ENCODE measurements at places on chromosomes 12 and 14. TPM values are rescaled to one million over a fixed set of nuclear protein-coding genes. Genes with fewer than 3 reads are reported as not detected.

Gene GNB3
- 0.80 TPM for total RNA-seq

Gene TAS2R10
- 1.6 TPM for total RNA-seq

DNA sequence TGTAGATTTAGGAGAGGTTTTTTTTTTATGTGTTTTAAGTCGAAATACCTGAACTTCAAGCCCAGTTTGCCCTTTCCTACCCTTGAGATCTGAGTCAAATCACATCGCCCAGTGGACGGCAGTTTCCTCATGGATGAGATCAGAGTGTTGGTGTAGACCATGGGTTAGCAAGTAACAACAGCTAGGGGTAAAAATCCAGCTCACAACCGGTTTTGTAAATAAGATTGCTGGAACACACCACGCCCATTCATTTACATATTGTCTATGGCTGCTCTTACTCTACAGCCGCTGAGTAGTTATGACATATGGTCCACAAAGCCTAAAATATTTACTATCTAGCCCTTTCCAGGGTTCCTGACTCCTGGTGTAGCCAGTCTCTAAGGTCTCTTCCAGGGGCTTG is 158.5 kb upstream of the PLEKHG7 start:
- no peak for DNase-seq

Gene TC2N
- 36.6 TPM for total RNA-seq

Data from breast epithelium (tissue), 4 donors.